Stimulated activated CD4-positive, alpha-beta T cell treated with anti-CD3 and anti-CD28 coated beads, Interleukin-15, amount 100 ng/mL, for 48 hours (primary cell): ENCODE measurements at places on chromosomes 1 and 21.

DNA sequence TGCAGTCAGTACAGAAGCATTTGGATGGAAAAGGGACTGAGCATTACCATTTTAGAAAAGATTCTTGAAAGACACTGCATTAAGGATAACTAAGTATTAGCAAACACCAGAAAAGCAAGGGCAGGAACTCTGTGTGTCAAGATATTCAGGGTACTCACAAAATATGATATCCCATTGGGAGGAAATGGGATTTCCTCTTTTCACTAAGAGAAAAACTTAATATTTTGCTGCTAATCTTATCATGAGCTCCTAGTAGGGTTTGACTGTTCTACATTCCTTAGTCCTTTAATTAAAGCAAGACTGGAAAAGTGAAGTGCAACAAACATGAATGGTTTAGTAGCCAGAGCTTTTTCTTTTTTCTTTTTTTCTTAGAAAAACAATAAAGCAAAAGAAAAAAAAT, 305.9 kb upstream of the ADGRL4 start:
- no peak for DNase-seq

DNA sequence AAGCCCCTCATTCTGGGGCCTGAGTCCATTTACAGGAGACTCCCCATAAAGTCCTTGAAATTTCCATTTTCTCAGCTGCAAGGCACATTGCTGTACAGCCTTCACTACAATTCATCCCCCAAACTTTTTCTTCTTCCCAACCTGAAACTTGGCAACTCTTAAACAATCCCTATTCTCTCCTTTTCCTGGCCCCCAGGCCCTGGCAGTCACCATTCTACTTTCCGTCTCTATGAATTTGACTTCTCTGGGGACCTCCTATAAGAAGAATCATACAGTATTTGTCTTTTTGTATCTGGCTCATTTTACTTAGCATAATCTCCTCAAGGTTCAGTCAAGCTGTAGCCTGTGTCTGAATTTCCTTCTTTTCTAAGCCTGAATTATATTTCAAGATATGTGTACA, 332.9 kb downstream of the PCP4 start:
- DNase-seq = no peak

GRCh38 chr1:96730574-96731298, 9.2 kb downstream of the PTBP2 start:
- DNase-seq = no peak

DNA sequence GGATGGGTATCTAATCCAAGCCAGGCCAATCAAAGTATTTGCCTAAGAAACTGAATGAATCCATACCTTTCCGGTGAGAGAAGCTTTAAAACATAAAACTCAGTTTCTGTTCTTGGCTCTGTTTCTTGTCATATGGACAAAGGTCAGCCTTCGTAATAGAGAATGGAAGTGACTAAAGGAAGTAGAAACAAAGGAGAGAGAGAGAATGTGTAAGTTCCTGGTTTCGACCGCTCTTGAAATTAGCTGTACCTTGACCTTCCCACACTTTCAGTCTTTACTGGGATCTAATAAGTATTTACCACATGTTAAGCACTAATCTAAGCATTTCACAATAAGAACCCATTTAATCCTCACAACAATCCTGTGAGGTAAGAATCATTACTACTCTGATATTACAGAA, 19.6 kb upstream of the CLCA4 start:
- DNase-seq = no peak

- no peak for DNase-seq
Observed at GRCh38 chr1:203625628-203626019, 1.0 kb upstream of the ATP2B4 start.

DNA sequence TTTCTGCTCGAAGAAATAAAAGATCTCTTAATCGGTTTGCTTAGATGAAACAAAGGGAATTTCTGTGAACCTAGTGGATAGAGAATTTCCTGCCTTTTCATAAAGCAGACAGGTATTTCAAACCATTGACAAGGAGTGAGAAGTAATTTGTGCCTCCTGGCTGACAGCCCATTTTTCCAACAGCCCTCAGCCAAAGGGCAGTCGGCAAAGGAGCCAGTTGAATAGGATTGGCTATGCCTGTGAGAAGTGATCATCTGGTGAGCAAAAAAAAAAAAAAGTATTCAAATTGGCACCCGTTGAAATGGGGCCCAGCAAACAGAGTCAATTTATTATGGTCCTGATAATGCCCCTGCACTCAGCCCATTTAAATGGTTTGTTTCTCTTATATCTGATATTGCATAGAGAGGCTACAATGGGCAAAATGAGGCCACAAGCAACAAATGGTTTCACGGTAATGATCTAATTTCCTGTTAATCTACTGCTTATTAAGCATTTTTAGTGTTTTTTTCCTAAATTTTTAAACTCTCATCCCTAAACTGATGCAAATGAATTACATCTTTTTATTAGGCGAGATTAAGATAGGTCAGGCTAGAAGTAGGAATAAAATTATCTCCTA, 477.5 kb downstream of the NUF2 start:
- no peak for DNase-seq

DNA sequence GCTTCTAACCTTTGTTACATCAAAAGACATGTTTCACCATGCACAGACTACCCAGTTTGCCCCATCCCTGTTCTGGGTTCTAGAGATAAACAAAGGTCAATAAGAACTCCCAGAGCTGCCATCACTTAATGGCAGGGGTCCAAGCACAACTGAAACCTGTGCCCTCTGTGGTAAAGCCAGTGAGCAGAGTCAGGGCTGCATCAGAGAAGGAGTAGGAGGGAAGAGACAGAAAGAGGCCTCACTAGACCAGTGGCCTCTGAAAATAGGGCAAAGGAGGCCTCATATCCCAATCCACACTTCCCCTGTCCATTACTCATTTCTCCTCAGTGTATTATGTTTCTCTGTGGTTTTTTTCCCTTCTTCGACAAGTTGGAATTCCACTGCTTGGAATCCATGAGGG, 10.2 kb downstream of the ATP1A2 start:
- no peak for DNase-seq
